Astrocyte (in vitro differentiated cells and primary cell): ENCODE measurements at places on chromosomes 1 and 21.

GRCh38 chr1:29933067-29933466 is 696.7 kb downstream of the PTPRU start:
- DNase-seq, result no peak

GRCh38 chr1:245007852-245008251 is 143.5 kb upstream of the HNRNPU start:
- DNase-seq, result no peak

GRCh38 chr1:156659988-156660751 is 17.0 kb downstream of the NES start:
- DNase-seq, result peak; percentile 90

DNA sequence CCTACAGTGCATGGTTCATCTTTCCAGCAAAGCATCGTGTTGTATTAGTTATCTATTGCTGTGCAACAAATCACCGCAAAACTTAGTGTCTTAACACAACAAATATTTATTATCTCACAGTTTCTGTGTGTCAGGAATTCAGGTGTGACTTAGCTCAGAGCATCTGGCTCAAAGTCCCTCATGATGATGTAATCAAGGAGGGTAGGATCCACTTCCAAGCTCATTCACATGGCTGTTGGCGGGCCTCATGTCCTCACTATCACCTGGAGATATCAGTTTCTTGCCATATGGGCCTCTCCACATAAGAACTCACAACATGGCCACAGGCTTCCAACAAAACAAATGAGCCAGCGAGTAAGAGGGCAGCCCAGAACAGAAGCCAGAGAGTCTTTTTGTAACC is 135.6 kb upstream of the GJB5 start:
- no peak for DNase-seq

DNA sequence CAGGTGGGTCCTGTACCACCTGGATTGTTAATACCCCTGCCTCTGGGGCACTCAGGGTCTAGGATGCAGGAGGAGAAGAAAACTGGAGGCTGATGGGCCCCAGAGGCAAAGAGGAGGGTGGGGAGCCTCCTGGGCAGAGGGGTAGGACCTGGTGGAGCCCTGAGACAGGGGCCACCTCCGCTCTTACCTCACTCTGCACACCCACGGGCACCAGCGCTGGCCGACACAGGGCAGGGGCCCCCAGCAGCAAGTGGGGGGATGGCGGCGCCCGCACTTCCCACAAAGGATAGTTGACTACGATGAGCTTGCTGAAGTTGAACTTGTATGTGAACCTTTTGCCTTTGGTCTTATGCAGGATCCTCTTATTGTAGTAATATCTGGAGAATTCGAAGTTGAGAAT is 1.1 kb downstream of the ETV3L start:
- no peak for DNase-seq

- DNase-seq, result peak; percentile 27
Measured at GRCh38 chr1:86998727-86999126, 84.3 kb downstream of the HS2ST1 start.

- DNase-seq, result peak; percentile 44
Measured at GRCh38 chr1:218025454-218025853, 259.6 kb upstream of the RRP15 start.

- DNase-seq, result no peak
Measured at GRCh38 chr1:151840421-151840820, 801 bp upstream of the C2CD4D start.
